NCI-H748 treated with DMSO at 0.1 percent for 48 hours (cell line): ENCODE measurements at places on chromosomes 1 and 21.
A peak's percentile ranks its signal among the peaks of the same experiment; 100 is the strongest.

DNA sequence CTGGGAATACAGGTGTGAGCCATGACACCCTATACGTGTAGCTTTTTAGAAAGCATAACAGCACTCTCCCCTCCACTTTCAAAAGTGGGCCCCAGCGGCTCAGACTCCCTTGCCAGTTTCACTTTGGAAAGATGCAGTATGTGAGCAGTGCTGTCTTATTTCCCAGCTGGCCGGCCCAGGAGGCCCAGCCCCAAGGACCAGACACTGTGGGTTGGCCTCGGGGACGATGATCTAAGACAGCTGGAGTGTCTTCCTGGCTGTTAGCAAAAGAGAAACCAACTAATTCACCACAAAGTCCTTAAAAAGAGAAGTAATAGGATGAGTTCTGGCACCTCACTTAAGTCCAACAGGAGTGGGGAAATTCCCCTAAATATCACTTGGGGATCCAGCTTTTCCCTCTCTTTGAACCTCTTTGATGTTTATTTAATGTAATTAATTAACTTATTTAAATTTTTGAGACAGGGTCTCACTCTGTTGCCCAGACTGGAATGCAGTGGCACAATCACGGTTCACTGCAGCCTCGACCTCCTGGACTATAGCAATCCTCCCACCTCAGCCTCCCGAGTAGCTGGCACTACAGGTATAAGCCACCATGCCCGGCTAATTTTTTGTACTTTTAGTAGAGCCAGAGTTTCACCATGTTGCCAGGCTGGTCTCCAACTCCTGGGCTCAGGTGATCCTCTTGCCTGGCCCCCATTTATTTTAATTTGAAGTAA is 17.6 kb upstream of the CLIC4 start:
- DNase-seq, result no peak

GRCh38 chr1:94602316-94602715 is 60.8 kb upstream of the F3 start:
- DNase-seq, result no peak

DNA sequence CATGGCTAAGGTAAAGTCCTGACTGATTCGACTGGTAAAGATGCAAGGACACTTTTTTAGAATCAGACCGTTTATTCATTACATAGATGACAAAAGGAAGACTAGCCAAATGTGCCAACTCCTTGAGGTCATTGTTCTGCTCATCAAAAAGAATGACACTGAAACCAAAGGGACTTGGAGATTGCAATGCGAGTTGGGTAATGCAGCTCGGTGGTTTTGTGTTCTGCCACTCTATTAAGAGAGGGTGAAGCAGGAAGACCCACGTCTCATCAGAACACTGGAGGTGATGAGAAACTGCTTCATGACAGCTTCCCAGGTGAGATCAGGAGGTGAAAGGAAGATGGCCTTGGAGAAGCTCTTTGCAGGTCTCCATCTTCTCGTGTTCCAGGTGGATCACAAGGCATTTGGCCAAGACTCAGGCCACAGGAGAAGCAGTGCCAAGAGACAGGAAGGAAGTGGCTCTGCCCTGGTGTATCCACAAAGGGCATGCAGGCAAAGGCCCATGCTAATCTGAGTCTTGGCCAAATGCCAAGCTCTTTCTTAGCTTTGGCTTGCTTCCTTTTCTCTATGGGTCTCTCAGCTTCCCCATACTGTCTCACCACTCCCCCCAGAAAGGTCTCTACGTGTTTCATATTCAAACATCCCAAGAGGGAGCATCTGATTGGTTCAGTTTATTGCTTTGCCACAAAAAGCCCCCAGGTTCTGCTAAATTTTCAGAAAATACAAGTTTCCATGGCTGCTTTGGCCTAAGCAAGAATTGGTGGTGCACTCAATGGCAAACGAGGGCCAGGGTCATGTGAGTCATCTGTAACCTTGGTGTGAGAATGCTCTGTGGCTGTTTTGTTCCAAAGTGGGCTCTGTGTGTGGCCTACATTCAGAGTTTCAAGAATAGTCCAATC is 5.7 kb upstream of the CCT8 start:
- no peak for DNase-seq

- DNase-seq, result no peak
Measured at GRCh38 chr1:1941868-1942752, 23.0 kb upstream of the TMEM52 start.

- DNase-seq, result no peak
Measured at GRCh38 chr1:196461521-196461920, 146.7 kb downstream of the KCNT2 start.

- DNase-seq, result no peak
Measured at GRCh38 chr1:206010060-206010459, 6.9 kb upstream of the RAB7B start.

DNA sequence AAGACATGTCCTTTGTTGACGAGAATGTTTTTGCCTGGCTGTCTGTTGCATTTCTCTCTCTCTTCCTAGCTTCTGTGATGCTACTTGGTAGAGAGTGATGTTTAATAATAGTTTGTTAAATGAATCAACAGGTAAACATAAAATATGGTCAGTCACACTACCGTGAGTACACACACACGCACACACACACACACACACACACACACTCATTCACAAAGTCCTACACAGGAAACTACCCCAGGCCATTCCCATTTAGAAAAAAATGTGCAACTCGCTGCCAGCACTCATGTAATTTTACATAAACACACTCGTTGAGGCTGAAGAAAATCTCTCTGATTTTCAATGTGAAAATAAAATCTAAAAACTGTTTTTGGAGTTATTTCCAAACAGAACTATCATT is 38.7 kb downstream of the RUNX1 start:
- DNase-seq, result no peak

- DNase-seq, result no peak
Measured at GRCh38 chr1:227734546-227734855, 601 bp downstream of the JMJD4 start.

- DNase-seq, result no peak
Measured at GRCh38 chr1:51303751-51304251, 26.6 kb downstream of the TTC39A start.

GRCh38 chr1:15508700-15509487 is 15.1 kb downstream of the CASP9 start:
- no peak for DNase-seq

GRCh38 chr1:45585496-45586075 is 1.7 kb downstream of the NASP start:
- DNase-seq, result no peak

GRCh38 chr1:53186533-53186932 is 10.1 kb upstream of the CPT2 start:
- no peak for DNase-seq

- DNase-seq, result no peak
Measured at GRCh38 chr1:9847269-9847668, 23.5 kb upstream of the CLSTN1 start.

DNA sequence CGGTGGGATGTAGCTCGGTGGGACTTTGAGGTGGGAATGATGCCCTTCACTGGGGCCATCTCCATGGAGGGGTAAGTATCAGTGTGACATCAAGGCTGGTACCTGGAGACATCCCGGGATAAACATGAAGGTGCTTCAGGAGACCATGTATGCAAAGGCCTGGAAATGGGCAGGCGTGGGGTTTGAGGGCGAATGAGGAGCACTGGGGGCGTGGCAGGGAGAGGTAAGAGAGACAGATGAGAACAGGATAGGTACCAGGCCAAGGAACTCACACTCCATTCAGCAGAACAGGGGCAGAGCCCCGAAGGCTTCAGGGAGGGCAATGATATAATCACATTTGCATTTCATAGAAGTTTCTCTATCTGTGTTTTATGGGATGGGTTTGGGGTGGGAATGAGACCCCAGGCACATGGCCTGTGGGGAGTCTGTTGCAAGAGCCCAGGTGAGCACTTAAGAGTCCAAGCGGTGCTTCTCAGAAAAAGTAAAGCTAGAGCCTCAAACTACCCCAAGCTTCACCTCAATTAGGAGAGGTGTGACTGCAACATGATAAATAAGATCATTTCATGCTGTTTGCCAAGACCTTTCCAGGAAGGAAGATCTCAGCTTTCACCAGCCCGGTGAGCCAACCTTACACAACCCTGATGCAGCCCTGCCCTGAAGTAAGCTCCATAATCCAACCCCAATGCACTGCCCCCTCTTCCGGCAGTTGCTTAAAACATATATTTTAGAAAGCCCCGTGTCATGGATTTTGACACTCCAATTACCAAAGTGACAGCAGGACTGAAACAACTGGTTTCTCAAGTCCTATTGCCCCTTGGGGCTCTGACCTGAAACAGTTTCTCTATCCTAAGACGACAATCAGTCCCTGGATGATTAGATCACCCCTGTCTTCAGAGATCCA is 7.4 kb downstream of the S100A9 start:
- no peak for DNase-seq

GRCh38 chr1:221292652-221293051 is 413.4 kb downstream of the HLX start:
- peak; percentile 84 for DNase-seq

DNA sequence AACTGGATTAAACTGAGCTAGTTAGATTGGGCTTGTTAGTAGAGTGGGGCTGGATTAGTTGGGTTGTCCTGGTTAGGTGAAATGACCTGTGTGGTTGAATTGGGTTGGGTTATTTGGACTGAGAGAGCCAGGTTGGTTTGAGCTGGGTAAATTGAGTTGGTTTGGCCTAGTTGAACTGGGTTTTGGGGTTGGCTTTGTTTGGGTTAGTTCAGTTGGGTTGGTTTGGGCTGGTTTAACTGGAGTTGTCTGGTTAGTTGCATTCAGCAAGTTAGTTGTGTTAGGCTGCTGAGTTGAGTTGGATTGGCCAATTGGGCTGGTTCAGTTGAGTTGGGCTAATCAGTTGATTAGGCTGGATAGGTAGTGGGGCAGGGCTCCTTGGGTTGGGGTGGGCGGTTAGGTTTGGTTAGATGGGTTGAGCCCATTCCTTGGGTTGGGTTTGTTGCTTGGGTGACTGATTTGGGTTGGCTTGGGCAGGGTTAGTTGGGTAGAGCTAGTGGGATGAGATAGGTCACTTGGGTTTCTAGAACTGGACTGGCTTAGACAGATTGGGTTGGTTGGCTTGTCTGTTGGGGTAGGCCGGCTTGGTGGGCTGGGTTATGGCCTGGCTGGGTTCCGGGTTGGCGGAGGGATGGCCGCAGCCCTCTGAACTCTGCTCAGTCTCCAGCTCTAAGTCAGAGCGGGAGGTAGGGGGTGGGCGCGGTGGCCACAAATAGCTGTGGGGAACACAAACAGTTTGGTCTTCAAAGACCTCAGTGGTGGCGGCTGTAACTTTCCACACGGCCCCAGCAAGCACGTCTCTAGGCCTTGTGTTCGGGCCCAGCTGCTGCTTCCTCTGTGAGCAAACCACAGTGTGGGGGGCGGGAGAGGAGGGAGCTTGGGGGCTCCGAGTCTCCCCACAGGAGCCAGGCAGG is 67.2 kb upstream of the RUNX3 start:
- no peak for DNase-seq

DNA sequence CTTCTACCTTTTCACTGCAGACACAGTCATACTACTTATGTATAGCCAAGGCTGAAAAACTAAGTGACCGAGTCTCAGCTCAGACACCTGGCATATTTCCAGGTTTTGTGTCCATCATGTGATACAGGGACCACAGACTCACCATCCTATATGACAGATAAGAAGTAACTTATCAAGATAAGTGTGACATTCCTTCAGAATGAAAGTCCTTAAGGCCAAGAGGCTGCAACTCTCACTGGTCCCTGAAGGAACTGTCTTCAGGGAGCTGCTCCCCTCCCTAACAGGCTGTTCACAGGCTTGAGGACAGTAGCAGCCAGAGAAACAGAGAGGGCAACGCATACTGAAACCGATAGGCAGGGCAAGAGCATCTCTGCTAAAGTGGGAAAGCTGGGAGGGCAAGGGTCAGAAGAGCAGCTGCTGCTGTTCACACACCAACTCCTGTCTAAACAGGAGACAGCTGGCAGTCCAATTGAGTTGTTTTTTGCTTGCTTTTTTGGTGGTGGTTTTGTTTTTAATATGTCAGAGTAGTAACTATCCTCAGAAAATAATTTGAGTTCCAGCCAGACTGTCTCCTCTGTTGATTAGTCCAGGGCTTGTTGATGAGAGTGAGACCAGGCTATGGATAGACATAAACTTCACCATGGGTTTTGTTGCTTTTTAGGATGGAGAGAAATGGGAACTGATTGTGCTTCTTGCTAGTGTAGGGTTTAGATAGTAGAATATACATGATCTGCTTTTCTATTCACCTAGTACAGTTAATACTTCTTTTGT is 67.7 kb downstream of the MACF1 start:
- peak; percentile 100 for DNase-seq

GRCh38 chr1:5125208-5125607 is 470.8 kb downstream of the AJAP1 start:
- DNase-seq, result no peak

DNA sequence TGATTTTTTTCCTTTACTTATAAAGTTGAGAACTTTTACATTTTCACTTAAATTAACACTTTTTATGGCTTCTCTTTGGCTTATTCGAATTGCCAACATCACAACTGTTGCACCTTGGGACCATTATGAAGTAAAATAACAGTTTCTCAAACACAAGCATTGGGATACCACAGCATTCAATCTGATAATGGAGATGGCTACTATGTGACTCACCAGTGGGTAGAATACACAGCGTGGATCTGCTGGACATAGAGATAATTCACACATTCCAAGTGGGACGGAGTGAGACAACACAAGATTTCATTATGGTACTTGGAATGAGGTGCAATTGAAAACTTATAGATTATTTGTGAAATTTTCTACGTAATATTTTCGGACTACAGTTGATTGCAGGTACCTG is 68.0 kb downstream of the ADAMTS1 start:
- no peak for DNase-seq

DNA sequence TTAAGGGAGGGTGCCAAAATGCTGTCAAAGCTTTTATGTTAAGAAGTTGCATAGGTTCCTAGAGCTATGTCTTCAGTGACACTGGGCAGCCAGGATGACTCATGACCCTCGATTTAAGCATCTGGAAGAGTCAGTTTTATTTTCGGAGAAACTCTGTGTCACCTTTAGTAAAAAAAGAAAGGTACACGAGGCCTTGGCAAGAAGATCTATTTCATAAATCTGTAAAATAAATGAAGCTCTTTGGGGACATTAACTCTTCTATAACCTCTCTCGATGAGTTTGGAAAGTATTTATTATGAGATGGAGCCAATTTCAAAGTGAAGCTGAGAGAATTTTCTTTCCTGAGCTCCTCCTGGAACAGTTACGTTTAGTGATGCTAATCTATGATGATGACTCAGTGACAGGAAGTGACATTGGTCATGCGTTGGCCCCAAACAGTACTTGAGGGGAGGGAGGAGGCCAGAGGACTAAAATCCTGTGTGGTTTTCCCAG is 156.5 kb downstream of the HLX start:
- DNase-seq, result no peak

- no peak for DNase-seq
Measured at GRCh38 chr1:95073446-95073845, 695 bp upstream of the ALG14 start.
